Endothelial cell of umbilical vein (primary cell): ENCODE measurements at places on chromosomes 6 and 20. TPM values are rescaled to one million over a fixed set of nuclear protein-coding genes. Genes with fewer than 3 reads are reported as not detected.

- DNase-seq, result no peak
Measured at GRCh38 chr6:14656078-14656521, 538.5 kb downstream of the CD83 start.

- DNase-seq, result no peak
Measured at GRCh38 chr6:115717062-115717461, 343.6 kb downstream of the FRK start.

DNA sequence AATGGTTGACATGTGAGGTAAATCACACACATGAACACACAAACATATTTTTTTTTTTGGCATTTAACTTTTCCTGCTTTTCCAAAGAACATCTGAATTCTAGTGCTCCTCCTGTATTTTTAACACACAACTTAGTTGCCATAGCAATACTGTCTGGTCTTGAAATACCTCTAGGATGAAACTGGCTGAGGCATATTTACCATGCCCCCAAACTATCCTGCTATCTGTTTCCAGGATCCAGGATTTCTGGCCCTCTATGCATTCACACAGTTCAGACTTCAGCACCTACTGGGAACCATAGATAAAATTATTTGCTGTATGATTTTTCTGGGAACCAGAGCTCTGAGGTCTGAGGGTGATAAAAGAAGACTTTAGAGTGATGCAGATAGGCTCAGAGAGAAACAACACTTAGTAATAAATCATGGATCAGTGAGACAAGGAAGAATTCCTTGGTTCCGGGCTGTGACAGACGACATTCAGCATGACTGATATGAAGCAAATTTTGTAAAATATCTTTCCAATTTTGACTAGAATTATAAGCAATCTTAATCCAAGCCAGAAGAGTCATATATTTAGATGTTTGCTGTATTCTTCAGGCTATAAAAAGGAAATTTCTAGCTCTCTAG lies 359.7 kb downstream of the BTBD9 start:
- no peak for DNase-seq

DNA sequence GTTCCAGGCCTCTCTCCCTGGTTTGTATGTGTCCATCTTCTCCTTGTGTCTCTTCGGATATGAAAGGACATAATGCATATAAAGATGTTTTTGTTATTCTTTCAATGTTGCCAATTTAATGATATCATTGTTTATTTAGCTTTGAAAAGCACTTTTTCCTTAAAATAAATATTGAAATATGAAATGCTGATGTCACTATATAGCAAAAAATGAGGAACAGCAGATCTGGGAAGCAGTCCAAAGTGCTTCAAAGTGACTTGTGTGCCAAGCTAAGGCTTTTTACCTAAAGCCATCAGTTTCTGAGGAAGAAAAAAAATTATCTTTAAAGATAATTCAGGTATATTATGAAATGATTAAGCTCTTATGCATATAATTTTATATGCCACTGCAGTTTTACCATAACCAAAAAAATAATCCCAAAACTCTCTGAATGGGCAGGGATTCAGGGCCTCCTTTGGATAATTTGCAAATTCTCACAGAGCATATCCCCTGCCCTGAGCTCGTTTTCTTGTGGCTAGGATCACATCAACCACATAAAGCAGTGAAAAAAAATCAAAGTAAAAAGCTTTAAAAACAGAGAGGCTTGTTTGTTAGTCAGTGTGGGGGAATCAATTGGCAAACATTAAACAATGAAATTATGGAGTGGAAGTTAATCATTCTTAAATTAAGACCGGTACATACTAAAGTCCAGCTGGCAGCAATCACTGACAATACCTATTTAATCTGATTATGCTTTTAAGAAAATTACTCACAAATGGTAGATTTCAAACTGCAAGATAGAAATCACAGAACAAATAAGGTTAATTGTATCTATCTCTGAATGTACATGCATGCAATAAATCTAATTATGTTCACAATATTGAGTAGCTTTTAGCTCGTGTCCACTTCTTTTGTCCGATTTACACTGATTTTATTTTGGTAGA lies 1027.9 kb upstream of the ADGRB3 start:
- peak; percentile 46 for DNase-seq

DNA sequence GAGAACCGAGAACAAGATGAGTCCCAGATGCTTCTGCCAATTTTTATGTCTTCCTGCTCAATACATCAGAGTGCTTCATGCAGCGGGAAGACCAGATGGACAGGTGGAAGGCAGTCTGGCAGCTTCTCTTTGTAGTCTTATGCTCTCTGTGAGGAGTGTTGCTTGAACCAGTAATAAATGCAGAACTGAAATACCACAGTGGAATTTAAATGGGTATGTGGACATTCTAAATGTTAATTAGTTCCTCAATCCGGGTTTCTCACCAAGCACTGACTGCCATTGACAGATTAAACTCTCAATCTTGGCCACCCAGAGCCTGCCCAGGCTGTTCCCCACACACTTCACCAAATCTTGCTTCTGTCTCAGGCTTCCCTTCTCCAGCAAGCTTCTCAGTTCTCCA lies 695.5 kb upstream of the CHD6 start:
- DNase-seq, result no peak

GRCh38 chr6:64013011-64013410 lies 377.4 kb downstream of the PHF3 start:
- DNase-seq, result no peak

DNA sequence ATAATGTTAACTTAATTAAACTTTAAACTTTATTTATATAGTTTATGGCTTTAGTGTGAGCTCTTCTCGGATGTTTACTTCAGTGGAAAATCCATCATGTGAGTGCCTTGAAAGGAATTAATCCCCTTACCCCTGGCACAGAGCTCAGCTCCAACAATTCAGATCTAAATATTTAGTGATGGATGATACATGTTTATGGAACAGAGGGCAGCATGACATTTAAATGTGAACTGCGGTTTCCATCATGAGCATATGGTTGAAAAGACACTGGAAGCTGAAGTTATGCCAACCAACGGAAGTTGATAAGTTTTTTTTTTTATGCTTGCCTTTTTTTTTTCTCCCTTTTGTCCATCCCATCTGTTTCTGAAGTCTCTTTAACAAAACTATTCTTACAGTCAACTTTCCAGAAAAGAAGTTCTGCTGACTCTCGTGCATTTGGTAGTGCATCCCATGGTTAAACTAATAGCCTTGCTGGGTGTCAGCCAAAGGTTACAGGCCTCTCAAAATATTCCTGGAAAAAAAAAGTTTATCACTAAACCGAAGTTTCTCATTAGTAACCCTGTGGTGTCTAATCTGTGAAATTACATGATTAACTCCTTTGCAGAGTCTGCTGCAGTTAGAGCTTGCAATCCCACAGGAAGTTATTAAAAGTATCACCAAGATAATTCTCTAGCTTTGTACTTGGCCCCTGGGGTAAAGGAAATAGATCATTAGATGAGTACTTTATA lies 243.9 kb upstream of the TCF21 start:
- no peak for DNase-seq

DNA sequence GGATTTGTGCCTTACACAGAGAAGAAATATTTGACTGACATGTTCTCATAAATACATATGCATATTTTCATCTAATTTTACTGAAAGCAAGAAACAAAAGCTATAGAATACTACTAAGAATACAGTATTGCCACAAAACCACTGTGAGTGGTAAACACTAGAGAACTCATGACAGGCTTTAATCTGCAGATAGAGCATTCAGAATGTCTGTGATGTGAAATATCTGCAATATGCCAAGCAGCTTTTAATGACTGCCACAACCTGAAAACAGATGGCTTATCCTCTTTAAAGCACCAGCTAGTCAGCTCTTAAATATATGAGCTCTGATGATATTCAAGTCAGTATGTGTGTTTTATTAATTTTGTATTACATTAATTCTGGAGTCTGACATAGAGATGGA lies 3.4 kb downstream of the NAPB start:
- no peak for DNase-seq

DNA sequence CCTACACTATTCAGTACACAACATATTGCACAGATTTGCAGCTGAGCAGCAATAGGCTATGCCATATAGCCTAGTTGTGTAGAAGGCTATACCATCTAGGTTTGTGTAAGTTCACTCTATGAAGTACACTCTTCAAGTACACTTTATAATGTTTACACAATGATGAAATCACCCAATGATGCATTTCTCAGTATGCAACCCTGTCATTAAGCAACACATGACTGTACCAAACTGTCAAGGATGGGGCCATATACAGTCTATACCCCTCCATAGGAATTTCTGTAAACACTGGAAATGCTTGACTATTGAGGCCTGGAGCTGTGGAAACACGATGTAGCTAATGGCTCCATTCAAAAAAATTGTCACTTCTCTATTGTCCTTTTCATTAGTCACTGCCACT lies 535.4 kb downstream of the EPM2A start:
- no peak for DNase-seq

GRCh38 chr20:15706719-15707118 lies 866.5 kb downstream of the KIF16B start:
- DNase-seq, result peak; percentile 56

- peak; percentile 6 for DNase-seq
Measured at GRCh38 chr6:37947468-37947867, 127.9 kb downstream of the ZFAND3 start.

DNA sequence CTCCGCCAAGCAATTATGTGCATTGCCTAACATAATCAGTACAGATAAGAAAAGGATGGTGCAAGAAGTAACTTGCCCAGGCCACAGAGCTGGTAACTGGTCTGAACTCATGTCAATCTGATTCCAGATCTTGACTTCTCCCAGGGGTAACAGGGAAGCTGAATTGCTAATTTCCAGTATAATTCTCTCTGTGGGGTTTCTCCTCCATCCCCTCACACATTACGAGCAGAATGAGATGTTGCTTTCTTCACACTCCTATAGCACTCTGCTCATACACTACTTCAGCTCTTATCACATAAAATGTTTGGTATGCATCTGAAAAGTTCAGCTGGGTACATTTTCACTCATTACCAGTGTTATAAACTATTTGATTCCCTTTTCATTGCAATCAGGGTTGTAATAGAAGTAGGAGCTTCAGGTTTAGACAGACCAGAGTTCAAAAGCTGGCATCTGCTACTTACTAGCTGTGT lies 24.0 kb upstream of the LRRC1 start:
- no peak for DNase-seq

- DNase-seq, result no peak
Measured at GRCh38 chr6:81847866-81848265, 95.4 kb upstream of the TENT5A start.

- no peak for DNase-seq
Measured at GRCh38 chr6:6565069-6565468, 23.5 kb upstream of the LY86 start.

DNA sequence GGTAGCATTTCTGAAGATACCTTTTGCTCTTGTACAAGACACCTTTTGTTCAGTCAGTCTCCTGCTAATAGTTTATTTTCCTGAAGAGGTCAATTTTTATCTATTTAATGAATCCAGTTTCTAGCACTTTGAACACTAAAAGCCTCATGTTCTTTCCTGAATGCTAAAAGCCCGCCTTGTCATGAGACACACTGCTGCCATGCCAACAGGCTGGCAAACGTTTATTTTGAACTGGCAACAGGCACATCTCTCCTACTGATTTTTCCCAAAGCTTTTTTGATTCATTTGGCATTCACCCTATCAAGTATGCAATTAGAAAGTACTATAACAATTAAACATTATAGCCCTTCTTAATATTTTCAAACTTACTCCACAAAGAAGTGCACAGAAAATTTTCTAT lies 421.2 kb upstream of the EYS start:
- DNase-seq, result no peak

GRCh38 chr6:90502866-90503407 lies 83.9 kb downstream of the MAP3K7 start:
- DNase-seq, result no peak

- DNase-seq, result no peak
Measured at GRCh38 chr6:32177183-32177787, 920 bp upstream of the RNF5 start.

GRCh38 chr6:42104095-42104803 lies 38.2 kb downstream of the C6orf132 start:
- DNase-seq, result peak; percentile 64

The SPEF1 gene
- polyA plus RNA-seq, result 0.07 and 0.10 TPM in 2 replicates

The CST1 gene
- 0.19 and 0.30 TPM in 2 replicates for polyA plus RNA-seq

The LAMP5 gene
- polyA plus RNA-seq, result 0.10 TPM in 1 of 2 replicates, not detected in the other

The PNPLA1 gene
- polyA plus RNA-seq, result 0.05 TPM in 1 of 2 replicates, not detected in the other

The TXLNB gene
- 0.03 and 0.04 TPM in 2 replicates for polyA plus RNA-seq

The MYL9 gene
- 41.7 and 55.7 TPM in 2 replicates for polyA plus RNA-seq

The PRKN gene
- polyA plus RNA-seq, result 0.06 and 0.10 TPM in 2 replicates

The TRMT6 gene
- polyA plus RNA-seq, result 3.2 and 4.1 TPM in 2 replicates

The NT5E gene
- 59.3 and 110 TPM in 2 replicates for polyA plus RNA-seq

The SCRT2 gene
- not detected in 2 replicates for polyA plus RNA-seq

The TRPC4AP gene
- polyA plus RNA-seq, result 103 and 104 TPM in 2 replicates

The MUC21 gene
- not detected in 2 replicates for polyA plus RNA-seq

The PTGIS gene
- polyA plus RNA-seq, result 11.8 and 14.2 TPM in 2 replicates

The CALHM4 gene
- polyA plus RNA-seq, result 1.2 and 1.5 TPM in 2 replicates

The DNMT3B gene
- polyA plus RNA-seq, result 3.2 and 3.6 TPM in 2 replicates
